ENCODE measurements at places on chromosomes 13 and 19. TPM values are rescaled to one million over a fixed set of nuclear protein-coding genes. Genes with fewer than 3 reads are reported as not detected.

- no peak for DNase-seq
Observed at GRCh38 chr19:12784394-12784870, 6.9 kb upstream of the JUNB start.

UCHL3 gene
- 76.7 TPM for polyA plus RNA-seq

GRCh38 chr13:90388887-90389452, 958.5 kb upstream of the MIR17HG start:
- no peak for DNase-seq

DNA sequence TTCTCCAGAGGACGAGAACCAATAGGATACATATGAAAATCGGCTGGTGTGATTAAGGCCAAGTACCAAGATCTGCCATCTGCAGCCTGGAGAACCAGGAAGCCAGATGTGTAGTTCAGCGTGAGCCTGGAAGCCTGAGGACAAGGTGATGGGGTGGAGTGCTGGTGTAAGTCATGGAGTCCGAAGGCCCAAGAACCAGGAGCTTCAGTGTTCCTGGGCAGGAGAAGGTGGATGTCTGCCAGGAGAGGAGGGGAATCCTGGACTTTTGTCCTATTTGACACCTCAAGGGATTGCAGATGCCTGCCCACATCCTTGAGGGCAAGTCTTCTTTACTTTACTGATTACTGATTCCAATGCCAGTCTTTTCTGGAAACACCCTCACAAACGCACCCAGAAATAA, 71.5 kb downstream of the SPATA13 start:
- DNase-seq = no peak

DNA sequence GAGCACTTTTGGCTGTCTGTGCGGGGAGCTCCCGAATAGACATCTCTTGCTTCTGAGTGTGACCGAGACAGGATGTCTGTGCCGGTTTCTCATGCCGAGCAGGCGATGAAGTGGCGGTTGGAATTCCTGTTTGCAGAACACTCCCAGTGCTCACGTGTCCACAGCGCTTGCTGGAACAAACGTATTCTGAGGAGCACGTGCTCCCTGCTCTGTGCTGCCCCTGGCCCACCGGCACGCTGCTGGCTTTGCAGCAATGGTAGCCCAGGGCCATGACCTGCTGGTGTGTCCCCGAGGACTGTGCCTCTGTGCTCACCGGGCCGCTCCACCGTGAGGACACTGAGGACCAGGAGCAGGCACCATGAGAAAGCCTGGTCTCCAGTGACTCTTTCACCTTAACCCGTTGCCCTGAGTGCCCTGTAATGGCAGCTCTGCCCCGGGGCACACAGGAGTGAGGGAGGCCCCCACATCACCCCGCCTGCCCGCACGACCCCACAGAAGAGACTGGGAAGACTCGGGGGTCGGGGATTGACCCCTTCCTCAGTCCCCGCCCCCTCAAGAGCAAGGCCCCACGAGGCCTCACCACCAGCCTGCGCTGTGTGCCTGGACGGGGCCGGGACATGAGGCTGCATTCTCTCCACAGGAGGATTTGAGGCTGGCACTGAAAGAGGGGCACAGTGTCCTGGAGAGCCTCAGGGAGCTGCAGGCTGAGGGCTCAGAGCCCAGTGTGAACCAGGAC, 40.0 kb upstream of the F7 start:
- DNase-seq = peak; percentile 22

DNA sequence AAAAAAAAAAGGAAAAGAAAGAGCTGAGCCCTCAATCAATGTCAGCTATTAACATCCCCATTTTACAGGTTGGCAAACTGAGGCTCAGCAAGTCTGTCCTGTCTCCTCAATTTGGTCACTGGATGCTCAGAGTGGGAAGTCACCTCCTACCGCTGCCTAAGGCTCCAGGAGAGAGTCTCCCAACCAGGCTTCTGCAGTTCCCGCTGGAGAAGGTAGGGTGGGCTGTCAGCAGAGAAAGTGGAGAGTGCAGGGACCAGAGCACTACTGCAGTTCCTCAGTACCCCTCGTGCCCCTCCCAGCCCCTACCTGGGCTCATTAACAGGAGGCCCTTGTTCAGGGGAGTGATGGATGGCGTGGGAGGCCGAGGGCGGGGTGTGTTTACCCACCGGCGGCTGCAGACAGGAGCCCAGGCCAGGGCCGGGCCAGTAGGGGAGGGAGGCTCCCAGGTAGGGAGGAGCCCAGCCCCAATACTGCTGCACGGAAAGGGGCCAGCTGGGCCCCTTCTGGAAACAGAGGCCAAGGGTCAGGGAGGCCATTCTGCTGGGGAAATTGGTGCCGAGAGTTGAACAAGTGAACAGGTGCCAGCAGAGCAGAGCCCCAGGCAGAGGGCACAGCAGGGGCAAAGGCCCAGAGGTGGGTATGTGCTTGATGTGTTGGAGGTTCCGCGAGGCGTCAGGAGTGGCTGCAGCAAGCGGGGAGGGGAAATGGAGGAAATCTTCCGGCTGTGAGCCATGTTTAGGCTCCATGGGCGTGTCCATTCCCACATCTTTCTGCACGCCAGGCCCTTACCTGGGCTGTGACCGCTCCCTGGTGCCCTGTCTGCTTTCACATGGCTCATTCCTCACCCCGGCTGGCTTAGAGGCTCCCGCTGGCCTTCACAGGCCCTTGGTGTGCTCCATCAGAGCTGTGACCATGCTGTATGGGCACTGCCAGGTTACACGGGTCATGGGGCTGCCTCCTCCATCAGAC, 7.6 kb upstream of the COMP start:
- DNase-seq = no peak

- DNase-seq = no peak
Observed at GRCh38 chr13:45243077-45243476, 42.2 kb upstream of the KCTD4 start.

GRCh38 chr13:38202740-38203139, 146.9 kb upstream of the UFM1 start:
- DNase-seq = peak; percentile 89

DNA sequence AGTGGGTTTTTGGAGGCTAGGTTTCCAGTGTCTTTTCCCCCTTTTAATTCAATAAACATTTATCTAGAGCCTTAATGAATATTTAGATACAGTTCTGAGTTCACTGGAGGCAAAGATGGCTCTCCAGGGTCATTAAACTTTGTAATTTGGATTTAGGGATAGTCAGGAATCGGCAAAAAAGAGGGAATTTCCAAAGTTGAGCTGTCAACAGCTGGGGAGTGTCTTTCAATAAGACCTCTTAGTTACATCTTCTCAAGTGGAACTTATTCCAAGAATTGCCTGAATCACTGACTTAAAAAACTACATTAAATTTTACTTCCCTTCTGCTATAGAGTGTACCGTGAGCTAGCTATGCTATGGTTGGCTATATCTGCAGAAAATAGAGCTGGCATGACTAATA, 2.0 kb downstream of the LRCH1 start:
- DNase-seq = peak; percentile 16

DNA sequence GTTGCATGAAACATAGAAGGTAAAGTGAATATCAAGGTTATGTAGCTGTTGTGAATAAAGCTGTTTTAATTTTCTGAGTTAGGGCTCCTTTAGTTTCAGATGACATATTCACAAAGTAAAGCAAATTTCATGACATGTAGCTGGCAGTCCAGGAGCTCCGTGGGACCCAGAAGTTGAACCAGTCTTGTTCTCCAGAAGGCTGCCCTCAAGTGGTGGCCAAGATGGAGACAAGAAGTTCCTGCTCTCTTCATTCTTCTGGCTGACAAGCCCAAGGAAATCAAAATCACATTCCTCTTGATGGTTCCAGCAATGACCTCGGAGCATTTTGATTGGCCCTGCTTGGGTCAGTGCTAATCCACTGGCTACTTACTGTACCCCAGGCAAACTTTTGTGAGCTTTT, 128.7 kb downstream of the LIG4 start:
- DNase-seq = peak; percentile 0

- DNase-seq = no peak
Observed at GRCh38 chr19:7505682-7506384, 10.1 kb upstream of the ZNF358 start.

CALR3 gene
- not detected for polyA plus RNA-seq

- DNase-seq = no peak
Observed at GRCh38 chr19:5585461-5586299, 17.9 kb upstream of the TINCR start.

GRCh38 chr13:29567411-29567810, 28.1 kb downstream of the SLC7A1 start:
- DNase-seq = no peak

TSHZ3 gene
- polyA plus RNA-seq = 11.3 TPM

GRCh38 chr13:35879111-35879510, 252.1 kb downstream of the DCLK1 start:
- no peak for DNase-seq

DNA sequence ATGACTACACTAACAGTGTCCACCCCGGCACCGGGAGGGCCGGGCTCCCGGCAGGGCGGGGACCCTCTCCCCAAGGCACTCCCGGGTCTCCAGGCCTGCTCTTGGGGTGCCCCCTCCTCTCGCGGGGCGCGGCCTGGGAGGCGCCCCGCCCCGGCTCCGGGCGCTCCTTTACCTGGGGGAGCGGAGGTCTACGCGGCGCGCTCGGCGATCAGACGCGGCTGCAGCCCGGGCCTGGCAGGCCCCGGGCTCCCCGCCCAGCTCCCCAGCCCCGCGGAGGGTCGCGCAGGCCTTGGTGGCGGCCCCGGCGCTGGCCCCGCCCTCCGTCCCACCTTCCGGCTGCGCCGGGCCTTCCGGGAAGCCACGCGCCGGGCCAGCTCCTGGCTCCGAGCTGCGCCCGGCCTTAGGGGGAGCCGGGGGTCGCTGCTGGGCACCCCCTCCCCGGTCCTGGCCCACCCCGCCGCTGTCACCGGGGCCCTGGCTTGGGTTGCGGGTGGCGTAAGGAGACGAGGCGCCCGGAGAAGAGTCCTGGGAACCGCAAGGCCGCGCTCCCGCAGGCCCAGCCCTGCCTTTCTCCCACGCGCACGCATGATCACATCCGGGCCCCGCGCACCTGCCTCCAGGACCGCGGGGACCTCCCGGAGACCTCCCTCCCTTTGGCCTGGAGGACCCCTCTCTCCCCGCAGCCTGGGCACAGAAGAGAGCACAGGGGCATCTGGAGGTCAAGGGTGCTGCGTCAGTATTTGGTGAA, at the start of gene C19orf12:
TSS of gene C19orf12 (minus strand) at position 309 of the 748 bp plus-strand sequence. CDS start 6,848 bp downstream, outside the sequence.
- DNase-seq = peak; percentile 41

- DNase-seq = no peak
Observed at GRCh38 chr13:110492679-110493593, 68.6 kb downstream of the RAB20 start.

GRCh38 chr19:23203841-23204344, 46.3 kb downstream of the ZNF724 start:
- no peak for DNase-seq

DNA sequence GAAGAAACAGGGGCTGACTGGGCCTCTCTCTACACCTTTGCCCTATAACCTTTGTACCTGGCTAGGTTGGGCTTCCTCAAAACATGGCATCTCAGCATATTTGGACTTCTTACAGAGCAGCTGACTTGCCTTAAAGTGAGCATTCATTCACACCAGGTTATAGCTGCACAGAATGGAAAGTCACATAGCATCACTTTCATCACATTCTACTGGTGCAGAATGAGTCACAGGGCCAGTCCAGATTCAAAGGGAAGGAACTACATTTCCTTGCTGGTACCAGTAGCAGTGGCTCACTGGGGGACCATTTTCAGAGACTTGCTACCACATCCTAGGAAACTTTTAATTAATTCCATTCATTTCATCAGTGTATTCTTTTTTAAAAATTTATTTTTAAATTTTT, 20.3 kb upstream of the TPTE2 start:
- DNase-seq = no peak

- no peak for DNase-seq
Observed at GRCh38 chr19:49978324-49978723, 17.4 kb upstream of the SIGLEC11 start.

TSC22D1 gene
- polyA plus RNA-seq = 80.4 TPM

FCER2 gene
- polyA plus RNA-seq = not detected

FAM83E gene
- not detected for polyA plus RNA-seq

- DNase-seq = no peak
Observed at GRCh38 chr13:77360032-77360685, 33.3 kb upstream of the MYCBP2 start.

DNA sequence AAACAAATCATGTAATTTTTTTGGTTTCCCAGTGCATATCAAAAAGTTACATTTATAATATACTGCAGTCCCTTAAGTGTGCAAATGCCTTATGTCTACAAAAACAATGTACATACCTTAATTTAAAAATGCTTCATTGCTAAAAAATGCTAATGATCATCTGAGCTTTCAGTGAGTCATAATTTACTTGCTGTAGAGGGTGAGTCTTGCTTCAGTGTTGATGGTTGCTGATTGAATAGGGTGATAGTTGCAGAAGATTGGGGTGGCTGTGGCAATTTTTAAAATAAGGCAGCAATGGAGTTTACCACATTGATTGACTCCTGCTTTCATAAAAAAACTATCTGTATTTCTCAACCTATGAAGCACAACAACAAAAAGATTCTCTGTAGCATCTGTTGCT, 613.9 kb downstream of the TBC1D4 start:
- DNase-seq = no peak

DNA sequence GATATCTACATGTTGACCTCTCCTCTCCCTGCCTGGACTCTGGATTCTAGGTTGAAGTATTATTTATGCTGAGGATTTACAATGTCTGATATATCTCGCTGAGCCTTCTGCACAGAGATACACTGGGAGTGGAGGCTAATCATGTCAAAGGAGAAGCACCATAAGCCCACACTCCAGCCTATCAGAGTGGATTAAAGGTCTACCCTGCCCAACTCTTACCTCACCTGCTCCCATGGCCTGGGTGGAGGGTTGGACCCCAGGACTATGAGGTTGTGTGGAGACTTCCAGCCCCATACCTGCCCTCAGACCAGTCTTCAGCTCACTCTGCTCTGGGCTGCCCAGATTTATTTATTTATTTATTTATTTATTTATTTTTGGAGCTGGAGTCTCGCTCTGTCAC, 15.4 kb downstream of the OR10H4 start:
- DNase-seq = no peak

DNA sequence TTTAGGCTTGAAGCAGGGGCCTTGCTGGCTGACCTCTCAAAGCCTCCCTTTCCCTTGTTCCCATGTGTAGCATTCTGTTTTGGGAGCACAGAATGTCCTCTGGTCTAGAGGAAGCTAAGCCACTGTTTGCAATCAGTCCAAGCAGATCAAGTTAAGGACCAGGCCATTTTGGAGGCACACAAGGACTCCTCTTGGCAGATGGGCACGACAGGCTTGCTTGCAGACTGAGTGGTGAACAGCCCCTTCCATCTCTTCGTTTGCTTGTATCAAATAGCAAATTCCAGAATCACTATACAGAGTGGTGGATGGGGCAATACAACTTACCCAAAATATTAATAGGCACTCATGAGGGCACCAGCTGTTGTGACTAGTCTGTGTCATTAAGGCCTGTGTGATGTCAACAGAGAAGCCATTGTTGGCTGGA, 215.5 kb upstream of the SERP2 start:
- no peak for DNase-seq
